T-helper 17 cell (primary cell): ENCODE measurements at places on chromosomes 1 and 21. TPM values are rescaled to one million over a fixed set of nuclear protein-coding genes. Genes with fewer than 3 reads are reported as not detected.
A peak's percentile ranks its signal among the peaks of the same experiment; 100 is the strongest.

- H3K27me3 ChIP-seq: no peaks in the 10 kb centered on the region
- H3K36me3 ChIP-seq: peaks cover 3% of the 10 kb centered on the region
- H3K4me3 ChIP-seq: peak overlapping the region; percentile 52
- peaks cover 66% of the 10 kb centered on the region for H3K4me1 ChIP-seq
Observed at GRCh38 chr1:161180639-161181038, 3.3 kb upstream of the B4GALT3 start.

- H3K4me3 ChIP-seq: no peak overlapping the region
- DNase-seq: no peak
- no peaks in the 10 kb centered on the region for H3K27me3 ChIP-seq
- H3K36me3 ChIP-seq: no peaks in the 10 kb centered on the region
- H3K4me1 ChIP-seq: no peaks in the 10 kb centered on the region
- no peak overlapping the region for H3K27ac ChIP-seq
Observed at GRCh38 chr1:177505905-177506590, 335.3 kb downstream of the BRINP2 start.

GRCh38 chr1:226279498-226279897, 29.5 kb downstream of the LIN9 start:
- H3K4me3 ChIP-seq: no peak overlapping the region
- DNase-seq: no peak
- no peaks in the 10 kb centered on the region for H3K36me3 ChIP-seq
- no peak overlapping the region for H3K27ac ChIP-seq

DNA sequence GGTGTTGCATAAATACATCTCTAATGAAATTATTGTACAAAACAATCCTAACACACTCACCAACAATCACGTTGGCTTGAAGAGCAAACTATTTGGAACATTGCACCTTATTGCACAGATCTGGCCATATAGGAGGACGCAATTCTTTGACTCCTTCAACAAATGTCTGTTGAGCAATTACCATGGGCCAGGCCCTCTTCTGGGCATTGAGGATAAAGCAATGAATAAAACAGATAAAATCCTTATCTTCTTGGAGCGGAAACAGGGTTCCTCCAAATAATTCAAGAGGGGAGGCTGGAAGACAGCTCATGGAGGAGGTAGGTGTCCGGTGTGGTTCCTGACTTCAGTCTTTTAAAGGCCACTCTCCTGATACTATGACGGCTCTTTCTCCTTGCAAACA, 43.3 kb downstream of the PAX7 start:
- H3K4me1 ChIP-seq: no peaks in the 10 kb centered on the region
- no peak overlapping the region for H3K4me3 ChIP-seq
- no peak for DNase-seq
- no peaks in the 10 kb centered on the region for H3K36me3 ChIP-seq
- H3K27me3 ChIP-seq: peaks cover 55% of the 10 kb centered on the region

DNA sequence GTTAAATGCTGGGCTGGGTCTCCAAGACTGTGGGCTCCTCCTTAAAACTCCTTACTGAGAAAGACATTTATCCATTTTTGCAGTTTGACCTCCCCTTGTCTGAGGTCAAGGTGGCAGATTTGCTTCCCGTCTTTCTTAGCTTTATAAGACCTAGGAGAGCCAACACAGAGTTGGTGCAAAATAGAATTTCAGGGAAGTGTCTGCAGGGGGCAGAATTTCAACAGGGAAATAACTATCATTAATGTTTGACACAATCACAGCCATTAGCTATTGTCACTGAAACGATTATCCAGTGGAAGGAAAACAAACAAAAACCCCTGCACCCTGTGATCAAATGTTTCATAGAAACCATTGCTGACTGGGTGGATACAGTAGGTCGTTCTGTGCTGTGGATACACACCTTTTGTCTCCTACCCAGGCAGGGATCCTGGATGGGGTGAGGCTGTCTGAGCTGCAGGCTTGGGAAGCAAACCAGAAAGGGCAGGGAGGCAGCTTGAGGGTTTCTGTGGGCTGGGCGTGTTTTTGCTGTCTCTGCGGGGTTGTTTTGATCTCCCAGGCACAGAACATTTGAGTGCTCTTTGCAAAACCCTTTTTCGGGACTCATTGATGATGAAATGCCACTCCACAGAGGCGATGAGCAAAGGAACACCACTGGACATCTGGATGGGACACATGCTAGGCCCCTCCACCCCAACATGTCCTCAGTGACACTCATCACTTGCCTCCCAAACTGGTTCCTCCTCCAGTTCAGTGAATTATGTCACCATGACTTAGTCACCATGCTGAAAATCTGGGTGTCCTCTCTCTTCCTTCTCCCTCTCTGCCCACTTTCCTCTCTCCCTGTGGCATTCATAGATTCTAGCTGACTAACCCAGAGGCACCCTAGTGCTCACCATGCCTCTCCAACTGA, 94.2 kb upstream of the SERBP1 start:
- no peak overlapping the region for H3K4me3 ChIP-seq
- H3K27ac ChIP-seq: no peak overlapping the region
- no peaks in the 10 kb centered on the region for H3K4me1 ChIP-seq

ARHGEF11 gene
- 28.0 TPM for total RNA-seq

GRCh38 chr1:71774705-71775104, 507.6 kb downstream of the NEGR1 start:
- H3K4me3 ChIP-seq: no peak overlapping the region
- DNase-seq: no peak
- no peaks in the 10 kb centered on the region for H3K27me3 ChIP-seq

DNA sequence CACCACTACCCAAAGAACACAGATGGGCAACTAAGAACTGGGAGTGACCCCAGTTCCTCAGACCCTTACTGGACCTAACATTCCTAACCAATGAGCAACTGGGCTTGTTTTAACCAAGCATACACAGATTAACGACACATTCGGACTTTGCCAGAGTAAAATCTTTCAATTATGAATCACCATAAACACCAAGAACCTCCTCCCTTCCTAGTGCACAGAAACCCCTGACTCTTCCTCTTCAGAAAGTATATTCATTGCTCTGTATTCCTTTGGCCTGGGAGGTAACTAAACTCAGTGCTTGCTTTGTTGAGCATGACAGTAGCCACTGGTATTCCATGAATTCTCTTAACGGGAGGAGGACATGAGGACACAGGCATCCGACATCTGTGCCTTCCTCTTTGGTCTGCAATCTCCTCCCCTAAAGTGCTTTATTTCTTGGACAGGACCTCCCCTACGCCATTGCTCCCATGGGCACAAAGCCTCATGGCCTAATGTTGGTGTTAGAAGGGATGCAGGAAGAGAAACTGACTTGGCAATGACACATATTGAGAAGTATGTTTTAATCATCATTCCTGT, 42.7 kb downstream of the SEC16B start:
- H3K4me1 ChIP-seq: no peaks in the 10 kb centered on the region
- H3K27ac ChIP-seq: no peak overlapping the region
- H3K4me3 ChIP-seq: no peak overlapping the region
- no peak for DNase-seq
- no peaks in the 10 kb centered on the region for H3K27me3 ChIP-seq
